ENCODE measurements at places on chromosomes 1 and 21.

DNA sequence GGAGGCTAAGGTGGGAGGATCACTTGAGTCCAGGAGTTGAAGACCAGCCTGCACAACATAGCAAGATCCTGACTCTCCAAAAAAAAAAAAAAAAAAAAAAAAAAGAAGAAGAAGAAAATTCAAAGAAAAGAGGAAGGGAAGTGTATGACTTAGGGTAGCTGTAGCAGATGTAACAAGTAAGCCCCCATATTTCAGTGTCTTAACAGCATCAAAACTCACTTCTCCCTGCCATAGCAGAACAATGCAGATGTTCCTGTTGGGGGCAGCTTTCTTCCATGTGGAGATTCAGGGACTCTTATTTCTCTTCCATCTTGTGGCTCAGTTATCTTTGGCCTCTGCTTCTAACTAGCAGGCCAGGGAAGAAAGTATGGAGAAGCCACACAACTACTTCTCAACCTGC is 10.2 kb upstream of the PTGFRN start:
- no peak for DNase-seq

- DNase-seq: no peak
Measured at GRCh38 chr1:45621895-45622523, 1.8 kb downstream of the CCDC17 start.

DNA sequence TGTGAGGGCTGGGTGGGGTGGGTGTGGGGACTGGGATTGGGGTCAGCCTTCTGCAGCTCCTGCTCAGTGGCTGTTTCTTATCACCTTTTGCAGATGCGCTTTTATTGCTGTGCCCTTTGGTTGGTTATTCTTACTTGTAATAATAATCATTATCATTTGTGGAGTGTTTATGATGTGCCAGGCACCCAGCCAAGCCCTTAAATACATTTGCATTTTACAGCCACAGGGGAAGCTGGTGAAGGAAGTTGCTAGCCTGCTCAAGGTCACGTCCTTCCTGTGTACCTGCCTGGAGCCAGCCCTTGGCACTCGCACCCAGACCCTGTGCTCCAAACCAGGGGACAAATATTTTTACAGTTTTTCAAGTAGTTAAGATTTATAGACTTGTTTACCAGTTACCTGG is 144.0 kb downstream of the PGBD5 start:
- peak; percentile 47 for DNase-seq

DNA sequence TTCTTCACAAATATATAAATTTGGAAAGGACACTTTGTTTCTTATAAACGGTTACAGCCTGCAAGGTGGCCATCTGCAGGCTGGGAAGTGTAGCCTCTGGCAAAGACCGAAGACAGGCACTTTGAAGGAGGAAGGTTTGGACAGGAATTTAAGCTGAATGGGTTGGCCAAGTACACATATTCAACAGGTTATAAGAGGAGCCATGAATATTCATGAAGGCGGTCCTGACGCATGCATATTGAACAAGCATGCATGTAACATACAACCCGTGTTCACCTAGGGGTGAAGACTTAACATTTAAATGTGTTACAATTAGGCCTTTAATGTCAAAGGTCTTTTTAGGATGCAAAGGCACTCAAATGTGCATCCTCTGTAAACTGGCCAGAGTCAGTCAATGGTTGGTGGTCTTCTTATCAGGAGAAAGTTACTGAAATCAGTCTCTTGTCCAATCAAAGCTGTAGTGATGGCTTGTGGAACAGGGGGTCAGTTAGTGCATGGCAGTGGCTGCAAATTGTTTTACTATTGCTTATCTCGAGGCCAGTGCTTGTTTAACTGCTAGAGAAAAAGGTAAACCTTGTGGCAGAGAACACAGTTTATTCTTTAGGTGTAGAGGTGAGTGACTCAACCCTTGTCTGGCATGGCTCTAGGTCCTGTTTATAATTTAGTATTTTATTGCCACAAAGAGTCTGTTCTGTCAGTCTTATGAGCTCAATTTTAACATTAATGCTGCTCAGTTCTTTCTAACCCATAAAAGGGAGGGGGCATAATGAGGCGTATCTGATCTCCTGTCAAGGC is 70.3 kb upstream of the F3 start:
- DNase-seq: no peak

DNA sequence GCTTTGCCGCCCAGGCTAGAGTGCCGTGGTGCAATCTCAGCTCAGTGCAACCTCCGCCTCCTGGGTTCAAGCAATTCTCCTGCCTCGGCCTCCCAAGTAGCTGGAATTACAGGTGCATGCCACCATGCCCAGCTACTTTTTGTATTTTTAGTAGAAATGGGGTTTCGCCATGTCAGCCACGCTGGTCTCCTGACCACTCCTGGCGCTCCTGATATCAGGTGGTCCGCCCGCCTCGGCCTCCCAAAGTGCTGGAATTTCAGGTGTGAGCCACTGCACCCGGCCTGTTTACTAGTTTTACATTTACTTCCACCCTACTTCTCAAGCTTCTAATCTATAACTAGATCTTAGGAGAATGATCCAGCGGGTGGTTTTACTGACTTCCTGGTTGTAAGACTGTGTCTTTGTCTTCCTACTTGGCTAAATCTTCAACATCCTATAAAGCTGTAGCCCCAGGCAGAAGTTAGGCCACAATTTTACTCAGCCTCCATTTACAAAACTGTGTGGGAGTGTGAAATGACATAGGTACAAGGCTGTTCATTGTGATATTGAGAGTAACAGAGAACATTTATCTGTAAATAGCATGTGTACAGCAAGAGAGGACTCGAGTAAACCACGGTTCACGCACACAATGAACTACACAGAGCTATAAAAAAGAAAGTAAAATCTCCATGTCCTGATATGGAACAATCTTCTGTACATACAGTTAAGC is 9.6 kb upstream of the POU2F1 start:
- no peak for DNase-seq

DNA sequence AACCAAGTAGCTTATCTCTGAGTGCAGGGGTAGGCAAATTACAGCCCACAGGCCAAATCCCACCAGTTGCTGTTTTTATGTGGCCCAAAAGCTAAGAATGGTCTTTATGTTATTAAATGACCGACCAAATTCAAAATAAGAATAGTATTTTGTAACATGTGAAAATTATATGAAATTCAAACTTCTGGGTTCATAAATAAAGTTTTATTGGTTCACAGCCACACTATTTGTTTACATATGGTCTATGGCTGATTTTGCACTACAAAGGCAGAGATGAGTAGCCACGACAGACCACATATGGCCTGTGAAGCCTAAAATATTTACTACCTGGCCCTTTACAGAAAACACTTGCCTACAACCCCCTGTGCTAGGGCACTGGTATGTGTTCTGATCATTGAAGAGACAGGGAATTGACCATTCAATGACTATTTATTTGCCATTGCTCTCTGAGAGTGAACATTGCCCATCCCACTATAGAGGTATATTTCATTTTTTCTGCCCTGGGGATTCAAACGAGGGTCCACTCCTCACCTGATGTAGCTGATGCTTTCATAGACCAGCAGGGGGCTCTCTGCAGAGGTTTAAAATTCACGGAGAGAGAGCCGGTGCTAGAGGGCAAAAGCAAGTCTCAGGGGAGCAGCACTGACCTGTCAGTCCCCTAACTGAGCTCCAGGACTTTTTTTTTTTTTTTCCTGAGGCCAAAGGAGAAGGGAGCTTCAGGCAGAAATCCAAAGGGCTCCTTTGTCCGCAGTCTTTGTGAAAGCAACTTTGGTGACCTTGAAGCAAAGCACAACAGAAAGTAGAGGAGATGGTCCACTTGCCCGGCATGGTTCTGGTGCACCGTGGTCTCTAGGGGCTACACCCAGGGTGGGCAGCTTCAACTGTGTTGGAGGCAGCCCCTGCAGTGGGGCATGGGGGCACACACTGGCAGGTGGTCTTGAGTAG is 7.3 kb upstream of the GNL2 start:
- peak; percentile 26 for DNase-seq

- DNase-seq: no peak
Measured at GRCh38 chr1:87821335-87821697, 492.6 kb downstream of the LMO4 start.

GRCh38 chr1:116661633-116662032 is 5.9 kb downstream of the IGSF3 start:
- no peak for DNase-seq

DNA sequence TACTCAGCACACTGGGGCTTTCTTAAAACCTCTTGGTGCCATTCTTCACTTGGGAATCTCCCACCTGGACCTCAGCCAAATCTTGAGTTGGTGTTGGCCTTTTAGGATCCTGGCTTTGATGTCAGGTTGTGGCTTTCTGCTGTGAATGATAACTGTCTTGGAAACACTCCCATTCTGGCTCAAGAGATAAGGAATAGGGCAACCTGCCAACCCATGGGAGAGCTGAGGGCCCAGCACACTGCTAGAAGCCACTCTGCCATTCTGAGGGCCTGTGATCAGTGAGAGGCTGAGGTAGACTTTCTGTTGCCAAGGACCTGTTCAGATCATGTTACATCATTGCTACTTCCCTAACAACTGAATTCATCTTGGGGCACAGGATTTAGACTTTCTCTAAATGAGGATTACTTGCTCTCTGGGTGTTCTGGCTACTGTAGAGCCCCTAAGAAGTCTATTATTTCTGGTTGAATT is 45.8 kb downstream of the TTC39A start:
- DNase-seq: no peak

DNA sequence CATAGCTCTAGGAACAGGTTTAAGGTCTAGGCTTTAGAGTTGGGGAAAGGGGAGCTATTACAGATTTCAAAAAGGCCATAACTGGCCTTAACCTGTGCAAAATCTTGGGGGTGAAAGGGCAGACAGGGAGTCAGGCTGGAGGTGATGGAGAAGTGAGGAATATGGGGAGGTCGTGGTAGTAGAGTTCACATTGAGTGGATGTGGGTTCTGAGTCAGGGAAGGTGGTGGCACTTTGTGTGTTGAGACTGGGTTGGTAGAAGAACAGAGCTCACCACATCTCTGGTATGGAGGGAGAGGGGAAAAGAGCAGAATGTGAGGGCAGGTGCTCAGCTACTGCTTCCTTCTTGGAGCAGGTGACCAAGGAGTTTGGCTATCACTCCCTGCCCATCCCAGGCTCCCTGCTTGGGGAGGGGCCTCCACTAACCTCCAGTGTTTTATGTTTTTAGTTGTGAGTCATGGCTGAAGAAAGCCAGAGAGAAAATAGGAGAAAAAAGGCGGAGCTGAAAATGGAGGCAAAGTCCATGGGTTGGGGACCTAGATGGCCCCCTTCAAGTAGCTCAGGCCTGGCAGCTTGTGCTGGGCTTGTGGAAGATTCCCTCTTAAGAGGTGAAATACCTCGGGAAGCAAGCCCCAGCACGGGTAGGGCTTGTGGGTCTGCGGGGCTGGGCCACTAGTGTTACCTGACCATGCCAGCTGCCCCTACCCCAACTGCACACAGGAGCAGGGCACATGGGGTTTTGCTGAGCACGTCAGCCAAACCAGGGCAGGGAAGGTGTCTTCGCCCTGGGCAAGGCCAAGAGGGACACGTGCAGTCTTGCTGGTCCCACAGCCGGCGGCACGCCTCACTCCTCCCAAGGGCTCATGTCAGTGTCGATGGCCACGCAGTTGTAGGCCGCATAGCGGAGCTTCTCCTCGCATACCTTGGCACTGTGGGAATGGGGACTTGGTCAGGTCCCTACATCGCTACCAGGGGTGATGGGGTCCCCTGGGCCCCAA is 8.2 kb downstream of the HECTD3 start:
- no peak for DNase-seq
